ENCODE measurements at places on chromosomes 16 and 17.

- no peak for DNase-seq
Observed at GRCh38 chr16:5228369-5228768, 130.8 kb upstream of the EEF2KMT start.

DNA sequence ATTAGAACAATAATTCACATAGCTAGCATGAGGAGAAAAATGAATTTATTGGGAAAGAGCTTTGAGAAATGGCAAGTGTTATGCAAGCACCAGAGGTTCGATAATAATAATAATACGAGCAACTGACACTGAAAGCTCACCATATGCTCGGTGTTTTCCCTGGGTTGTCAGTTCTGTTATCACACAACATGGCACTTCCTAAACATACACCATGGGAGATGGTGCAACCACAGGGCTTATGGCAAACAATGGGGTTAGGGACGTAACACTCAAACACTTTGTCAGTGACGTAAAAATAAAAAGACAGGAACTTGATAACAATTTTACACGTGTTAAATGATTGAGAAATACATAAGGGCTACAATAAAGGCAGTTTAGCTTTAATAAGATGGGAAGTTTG, 23.7 kb downstream of the OR1D5 start:
- DNase-seq, result no peak

- no peak for DNase-seq
Observed at GRCh38 chr16:58196898-58197313, 1.0 kb downstream of the CSNK2A2 start.

GRCh38 chr17:16969931-16970906, 1.7 kb downstream of the TNFRSF13B start:
- DNase-seq, result no peak

DNA sequence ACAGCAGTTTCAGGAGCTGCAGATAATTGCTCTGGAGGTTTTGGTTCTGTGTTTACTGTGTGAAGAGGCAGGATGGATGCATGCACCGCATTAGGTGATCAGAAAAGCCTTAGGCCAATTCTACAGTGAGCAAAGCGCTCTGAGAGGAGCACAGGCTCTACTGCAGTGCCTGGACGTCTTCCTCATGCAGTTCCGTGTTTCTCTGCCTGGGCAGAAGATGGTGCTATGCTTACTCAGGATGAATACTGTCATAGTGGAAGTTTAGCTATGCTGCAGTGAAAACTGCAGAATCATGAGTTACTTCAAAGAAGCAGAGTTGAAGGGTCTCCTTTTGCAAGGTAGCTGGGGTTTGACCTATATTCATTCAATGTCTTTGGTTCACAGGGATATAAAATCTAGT, 1012.4 kb downstream of the KCNJ18 start:
- no peak for DNase-seq

DNA sequence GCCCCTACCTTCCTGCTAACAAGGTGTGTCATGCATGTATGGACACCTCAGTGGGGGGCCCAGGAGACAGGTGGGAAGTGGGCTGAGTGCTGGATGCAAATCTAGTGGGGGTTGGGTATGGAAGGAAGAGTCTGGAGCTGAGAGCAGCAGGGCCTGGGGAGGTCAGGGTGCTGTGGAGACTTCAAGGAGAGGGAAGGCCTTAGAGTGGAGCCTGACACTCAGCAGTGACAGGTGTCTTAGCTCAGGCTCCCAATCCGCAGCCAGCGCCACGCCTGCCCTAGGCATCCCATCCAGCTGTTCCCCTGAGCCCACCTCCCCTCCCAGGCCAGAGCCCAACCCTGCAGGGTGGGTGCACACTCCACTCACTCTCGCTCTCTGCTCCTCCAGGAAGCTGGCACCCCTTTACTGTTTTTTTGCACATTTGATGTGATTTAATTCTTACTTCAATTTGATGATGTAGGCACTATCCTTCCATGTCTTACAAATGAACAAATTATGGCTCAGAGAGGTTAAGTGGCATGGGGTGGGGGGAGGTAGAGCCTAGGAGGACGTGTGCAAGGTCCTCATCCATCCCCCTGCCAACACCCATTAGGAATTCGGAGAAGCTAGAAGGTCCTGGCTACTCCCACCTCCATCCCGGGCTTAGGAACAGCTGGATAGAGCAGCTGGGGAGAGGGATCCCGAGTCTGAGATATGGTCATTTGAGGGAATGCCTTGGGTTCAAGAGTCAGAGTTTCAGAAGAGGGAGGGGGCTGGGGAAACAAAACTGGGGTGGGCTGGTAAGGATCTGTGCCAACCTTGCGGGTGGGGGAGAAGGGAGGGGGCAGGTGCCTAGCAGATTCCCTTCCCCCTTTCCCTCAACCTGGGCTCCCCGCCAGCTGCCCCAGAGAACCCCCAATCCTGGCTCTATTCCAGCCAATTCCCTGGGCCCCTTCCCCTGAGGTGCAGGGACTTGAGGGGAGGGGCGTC, 2.1 kb downstream of the FAM171A2 start:
- DNase-seq, result no peak

GRCh38 chr16:83913245-83913633, 14.3 kb downstream of the MLYCD start:
- DNase-seq, result no peak

DNA sequence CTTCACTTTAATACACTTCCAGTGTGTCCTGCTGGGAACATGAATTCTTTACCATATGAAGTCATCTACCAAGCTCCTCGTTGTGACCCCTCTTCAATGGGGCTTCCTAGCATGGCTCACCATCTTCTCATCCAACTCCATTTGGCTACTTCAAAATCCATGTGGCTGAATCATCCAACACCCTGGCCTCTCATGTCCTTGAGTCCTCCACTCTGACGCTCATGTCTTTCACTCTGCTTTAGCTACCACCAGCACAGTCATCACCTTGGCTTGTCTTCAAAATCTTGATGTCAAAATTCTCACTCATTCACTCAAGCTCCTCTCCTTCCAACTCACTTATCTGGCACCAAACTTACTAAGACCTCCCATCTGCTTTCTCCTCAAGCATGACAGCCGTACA, 35.8 kb downstream of the AMFR start:
- DNase-seq, result no peak

DNA sequence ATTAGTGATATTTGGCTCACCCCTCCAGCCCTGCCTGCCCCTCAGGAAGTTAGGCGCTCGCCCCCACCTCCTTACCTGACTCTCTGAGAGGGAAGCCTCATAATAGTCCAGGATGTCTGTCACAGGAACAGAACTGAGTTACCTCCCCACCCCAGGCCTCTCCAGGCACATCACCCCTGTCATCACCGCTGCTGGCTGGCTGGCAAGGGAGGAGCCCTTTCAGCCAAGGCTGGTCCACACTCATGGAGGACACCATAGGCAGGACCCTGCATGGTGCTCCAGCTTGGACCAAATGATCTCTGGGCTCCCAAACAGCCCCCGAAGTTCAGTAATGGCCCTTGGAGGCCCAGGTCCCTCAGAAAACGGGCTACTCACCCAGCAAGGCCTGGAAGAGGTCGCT, 1.5 kb downstream of the DLG4 start:
- DNase-seq, result no peak

DNA sequence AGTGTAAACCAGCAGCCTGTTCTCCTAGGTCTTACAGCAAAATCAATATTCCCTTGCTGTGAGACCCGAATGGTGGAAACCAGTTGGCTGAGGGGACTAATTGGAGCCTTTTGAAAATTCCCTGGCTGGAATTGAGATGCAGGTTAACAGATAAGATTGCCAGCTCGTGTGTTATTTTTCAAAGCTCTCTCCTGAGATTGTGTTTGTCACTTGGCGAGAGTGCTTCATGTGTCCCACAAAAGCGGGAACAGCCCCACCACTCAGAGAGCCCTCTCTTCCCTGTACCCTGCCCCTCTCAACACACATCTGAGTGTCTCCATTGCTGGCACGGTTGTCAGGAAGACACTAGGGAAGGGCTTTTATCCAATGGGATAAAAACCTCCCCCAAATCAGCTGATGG, 356.1 kb downstream of the CPPED1 start:
- no peak for DNase-seq

GRCh38 chr16:64151990-64152767, 969.7 kb downstream of the CDH11 start:
- DNase-seq, result no peak

- DNase-seq, result no peak
Observed at GRCh38 chr16:79810449-79811189, 210.1 kb upstream of the MAF start.

DNA sequence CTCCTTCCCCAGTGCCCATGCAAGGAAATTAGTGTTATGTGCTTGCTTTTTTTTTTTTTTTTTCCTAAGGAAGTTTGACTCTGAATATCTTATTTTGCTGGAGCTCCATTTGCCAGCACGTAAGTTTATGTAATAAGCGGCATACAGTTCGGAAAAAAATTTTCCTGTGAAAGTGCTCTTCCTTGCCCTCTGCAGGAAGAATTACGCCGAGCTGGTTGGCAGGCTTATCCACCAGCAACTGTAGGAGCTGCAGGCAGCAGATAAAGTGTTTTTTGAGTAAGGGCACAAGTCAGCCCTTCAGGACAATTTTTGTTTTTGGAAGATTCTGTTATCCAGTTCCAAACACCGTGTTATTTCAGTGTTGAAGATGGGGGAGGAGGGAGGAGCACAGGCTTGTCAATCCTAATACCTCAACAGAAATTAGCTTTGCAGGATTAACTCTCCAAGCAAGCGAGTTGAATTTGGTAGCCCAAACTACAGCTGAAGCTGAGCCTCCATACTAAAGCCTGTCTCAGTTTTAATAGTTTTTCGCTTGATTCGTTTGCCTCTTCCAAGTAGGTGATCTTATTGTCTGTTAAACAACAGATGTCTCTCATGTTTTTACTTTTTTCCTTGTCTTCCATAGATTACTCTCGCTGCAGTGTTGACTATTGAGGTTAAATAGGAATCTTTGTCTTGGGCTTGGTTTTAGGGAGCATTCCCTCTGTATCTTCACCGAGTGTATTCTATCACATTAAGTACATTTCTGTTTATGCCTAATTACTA, 1.1 kb downstream of the SPECC1 start:
- no peak for DNase-seq

DNA sequence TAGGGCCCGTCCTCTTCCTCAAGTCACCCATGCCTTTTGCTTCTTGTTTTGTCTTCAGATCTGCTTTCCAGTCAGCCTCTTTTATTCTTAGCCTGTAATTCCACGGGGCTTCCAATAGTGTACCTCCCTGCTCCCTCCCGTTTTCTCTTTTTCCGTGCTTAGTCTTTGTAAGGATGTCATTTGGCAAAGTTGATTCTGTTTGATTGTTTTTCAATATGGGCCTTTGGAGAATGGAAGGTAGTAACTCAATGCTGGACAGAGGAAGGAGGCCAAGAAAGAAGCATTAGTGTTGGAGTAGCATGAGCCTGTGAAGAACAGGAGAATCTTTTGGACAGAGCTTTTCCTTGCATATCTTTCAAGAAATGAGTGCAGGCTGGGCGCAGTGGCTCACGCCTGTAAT, 6.5 kb downstream of the WWP2 start:
- no peak for DNase-seq

DNA sequence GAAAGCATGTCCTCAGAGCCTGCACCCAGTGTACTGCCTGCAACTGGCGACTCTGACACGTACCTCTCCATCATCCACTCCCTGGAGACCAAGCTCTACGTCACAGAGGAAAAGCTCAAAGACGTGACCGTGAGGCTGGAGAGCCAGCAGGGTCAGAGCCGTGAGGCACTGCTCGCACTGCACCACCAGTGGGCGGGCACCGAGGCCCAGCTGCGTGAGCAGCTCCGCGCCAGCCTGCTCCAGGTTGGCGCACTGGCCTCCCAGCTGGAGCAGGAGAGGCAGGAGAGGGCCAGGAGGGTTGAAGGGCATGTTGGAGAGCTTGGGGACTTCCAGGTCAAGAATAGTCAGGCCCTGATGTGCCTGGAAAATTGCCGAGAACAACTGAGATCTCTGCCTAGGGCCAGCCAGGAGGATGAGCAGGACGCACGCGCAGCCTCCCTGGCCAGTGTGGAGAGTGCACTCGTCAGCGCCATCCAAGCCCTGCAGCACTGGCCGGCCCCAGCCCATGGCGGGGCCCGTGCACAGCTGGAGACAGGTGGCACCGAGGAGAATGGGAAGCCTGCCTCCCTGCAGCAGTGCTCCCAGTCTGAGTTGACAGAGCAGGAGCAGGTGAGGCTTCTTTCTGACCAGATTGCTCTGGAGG, 40.3 kb downstream of the PLD6 start:
- no peak for DNase-seq

GRCh38 chr17:1076299-1076981, 79.5 kb downstream of the TIMM22 start:
- DNase-seq, result no peak

DNA sequence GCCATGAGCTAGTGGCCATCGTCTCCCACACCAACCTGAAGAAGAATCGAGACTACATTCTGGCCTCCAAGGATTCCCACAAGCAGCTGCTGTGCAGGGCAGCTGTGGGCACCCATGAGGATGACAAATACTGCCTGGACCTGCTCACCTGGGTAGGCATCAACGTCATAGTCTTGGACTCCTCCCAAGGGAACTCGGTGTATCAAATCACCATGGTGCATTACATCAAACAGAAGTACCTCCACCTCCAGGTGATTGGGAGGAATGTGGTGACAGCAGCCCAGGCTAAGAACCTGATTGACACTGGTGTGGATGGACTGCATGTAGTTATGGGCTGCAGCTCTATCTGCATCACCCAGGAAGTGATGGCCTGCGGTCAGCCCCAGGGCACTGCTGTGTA, 70.2 kb downstream of the GRIN2A start:
- DNase-seq, result no peak

- DNase-seq, result no peak
Observed at GRCh38 chr16:58684001-58684353, 593 bp downstream of the SLC38A7 start.

DNA sequence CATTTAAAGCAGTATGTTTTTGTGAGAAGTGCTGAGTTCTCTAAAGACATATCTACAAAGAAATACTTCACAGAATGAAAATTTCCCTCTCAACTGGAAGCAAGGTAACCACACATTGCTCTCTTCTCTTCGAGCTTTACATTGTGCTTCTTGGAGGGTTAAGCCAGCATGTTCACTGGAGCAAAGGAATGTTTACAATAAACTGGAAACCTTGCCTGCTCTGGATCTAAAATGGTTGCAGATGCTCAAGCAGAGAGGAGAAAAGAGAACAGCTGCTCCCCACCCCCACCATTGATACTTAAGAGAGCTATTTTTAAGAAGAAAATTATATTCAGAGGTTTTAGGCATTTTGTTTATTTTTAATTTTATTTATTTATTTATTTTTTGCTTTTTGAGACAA, 213.1 kb downstream of the CEP112 start:
- DNase-seq, result no peak

GRCh38 chr17:41271858-41272257, 3.6 kb upstream of the KRTAP9-7 start:
- DNase-seq, result no peak

DNA sequence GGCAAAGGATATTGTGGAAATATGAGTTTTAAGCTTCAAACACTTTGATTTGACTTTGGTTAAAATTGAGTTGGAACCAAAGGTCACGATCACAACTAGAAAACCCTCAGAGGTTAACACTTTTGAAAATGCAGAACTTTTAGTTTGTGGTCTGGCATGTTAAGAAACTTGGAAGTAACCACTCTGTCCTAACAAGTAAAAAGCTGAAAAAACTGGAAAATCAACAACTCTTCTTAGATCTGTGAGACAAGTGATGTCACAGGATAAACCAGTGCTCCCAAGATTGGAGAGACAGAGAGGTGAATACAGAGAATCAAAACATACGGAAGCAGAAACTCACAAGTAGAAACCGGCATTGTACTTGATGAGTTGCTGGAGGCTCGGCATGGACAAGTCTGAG, 17.4 kb downstream of the MFSD6L start:
- DNase-seq, result no peak

All from cortex of kidney (tissue), 1 donor.